CD14-positive monocyte (primary cell): ENCODE measurements at places on chromosomes 2 and 18.
A peak's percentile ranks its signal among the peaks of the same experiment; 100 is the strongest.

DNA sequence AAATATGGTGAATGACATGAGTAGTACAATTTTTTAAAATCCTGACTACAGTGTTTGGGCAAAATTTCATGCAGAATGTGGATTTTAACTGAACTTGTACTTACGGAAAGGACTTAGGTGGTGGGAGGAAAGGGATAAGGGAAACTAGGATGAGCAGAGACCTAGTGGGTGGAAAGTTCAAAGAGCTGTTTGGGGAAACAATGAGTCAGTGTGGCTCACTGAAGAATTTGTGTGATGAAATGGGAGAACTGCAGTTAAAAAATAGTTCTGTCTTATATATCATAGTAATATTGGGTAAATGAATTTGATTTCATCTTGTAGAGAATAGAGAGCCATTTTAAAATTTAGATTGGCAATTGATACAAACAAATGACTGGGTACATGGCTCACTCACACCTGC, 220.1 kb upstream of the CTAGE1 start:
- DNase-seq = no peak

DNA sequence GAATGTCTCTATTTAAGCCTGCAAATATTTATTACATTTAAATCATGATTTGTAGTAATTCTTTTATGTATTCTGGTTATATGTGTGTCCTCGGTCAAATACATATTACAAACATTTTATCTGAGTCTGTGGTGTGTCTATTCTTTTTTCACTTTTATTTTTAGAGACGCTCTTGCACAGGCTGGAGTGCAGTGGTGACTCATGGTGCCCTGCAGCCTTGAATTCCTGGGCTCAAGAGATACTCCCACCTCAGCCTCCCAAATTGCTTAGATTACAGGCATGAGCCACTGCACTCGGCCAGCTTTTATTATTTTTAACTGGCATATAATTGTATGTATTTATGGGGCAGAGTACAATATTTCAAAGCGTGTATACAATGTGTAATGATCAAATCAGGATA, 47.5 kb downstream of the ARID5A start:
- no peak for DNase-seq

GRCh38 chr18:56257205-56257604, 381.2 kb downstream of the TXNL1 start:
- DNase-seq = peak; percentile 85

DNA sequence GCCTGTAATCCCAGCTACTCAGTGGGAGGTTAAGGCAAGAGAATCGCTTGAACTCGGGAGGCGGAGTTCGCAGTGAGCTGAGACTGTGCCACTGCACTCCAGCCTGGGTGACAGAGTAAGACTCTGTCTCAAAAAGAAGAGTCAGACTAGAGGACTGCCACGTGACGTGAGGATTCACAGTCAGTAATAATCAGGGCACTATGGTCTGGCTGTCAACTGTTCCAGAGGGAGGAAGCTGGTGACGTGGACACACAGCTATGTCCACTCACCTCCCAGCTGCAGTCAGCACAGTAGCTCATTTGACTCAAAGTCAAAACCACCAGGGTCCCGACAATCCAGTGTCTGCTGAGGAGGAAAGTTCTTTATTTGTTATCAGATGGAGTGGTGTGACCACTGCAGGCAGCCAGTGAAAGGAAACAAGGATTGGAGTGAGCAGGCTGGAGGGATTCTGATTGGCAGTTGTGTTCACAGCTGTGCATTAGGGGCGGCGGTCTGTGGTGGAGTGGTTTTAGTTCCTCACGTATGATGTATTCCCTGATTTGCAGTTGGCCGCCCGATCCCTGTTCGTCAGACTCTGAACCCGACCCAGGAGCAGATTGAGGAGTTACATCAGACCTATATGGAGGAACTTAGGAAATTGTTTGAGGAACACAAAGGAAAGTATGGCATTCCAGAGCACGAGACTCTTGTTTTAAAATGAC, 37.9 kb downstream of the MOGAT1 start:
- DNase-seq = peak; percentile 85

DNA sequence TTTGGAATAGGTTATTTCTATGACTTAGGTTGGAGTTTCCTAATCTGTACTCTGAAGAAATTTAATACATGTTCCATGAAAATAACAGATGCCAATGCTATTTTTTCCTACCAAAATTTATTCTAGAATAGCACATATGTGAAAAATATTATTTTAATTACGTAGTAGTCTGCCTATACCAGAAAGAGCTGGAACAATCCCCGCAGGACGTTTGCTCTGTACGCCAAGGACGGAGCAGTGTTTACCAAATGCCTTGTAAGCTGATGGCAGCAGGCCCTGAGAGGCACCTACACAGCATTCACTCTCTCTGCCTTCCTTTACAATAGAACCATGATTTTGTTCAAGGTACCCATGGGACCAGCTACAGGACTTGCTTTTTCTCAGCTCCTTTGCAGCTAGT, 16.8 kb upstream of the SLC1A4 start:
- no peak for DNase-seq

DNA sequence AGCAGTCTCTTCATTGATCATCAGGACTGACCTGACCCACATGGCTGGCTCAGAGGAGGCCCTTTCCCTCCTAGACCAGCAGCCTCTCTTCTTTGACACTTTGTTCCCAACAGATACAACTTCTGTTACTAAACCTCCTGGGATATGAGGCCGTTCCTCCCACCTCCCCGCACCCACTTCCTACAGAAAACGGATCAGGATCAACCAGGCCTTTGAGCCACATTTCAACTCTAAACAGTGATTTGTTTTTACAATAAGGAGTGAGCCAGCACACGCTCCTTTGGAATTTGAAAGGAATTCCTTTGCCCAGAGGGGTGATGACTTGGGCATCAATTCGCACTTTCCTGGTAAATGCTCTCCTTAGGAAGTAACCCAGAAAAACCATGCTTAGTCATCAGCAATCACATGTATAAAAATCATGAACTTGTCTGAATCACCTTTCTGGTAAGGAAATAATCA, 180.4 kb downstream of the FAM124B start:
- no peak for DNase-seq

- DNase-seq = no peak
These were observed 220.8 kb upstream of the HDAC4 start for GRCh38 chr2:239621611-239622010.

DNA sequence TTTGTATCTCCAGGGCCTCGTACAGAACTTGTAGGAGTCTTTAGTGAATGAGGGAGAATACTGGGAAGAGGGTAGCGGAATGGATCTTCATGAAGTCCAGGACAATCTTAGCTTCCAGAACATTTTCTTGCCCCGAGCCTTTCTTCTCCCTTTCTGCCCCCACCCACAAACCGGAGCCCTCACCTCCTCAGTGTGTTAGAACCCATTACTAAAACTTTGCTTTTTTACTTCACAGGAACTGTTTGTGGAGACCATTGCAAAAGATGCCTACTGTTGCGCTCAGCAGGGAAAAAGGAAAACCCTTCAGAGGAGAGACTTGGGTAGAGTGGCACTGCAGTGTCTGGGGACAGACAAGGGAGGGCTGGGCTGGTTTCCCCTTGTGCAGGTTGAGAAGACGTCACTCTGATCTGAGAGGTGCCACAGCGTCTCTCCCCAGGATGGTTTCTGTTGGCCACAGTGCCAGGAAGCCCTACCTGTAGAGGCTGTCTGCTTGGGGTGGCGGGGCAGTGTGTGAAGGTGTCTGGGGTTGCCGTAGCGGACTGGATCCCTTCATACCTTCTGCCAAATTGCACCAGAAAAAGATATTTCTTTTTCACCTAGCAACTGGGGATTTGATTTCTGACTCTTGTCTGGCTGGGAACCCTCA, 786 bp downstream of the POLE4 start:
- no peak for DNase-seq
